ENCODE measurements at places on chromosomes 12 and 14.

DNA sequence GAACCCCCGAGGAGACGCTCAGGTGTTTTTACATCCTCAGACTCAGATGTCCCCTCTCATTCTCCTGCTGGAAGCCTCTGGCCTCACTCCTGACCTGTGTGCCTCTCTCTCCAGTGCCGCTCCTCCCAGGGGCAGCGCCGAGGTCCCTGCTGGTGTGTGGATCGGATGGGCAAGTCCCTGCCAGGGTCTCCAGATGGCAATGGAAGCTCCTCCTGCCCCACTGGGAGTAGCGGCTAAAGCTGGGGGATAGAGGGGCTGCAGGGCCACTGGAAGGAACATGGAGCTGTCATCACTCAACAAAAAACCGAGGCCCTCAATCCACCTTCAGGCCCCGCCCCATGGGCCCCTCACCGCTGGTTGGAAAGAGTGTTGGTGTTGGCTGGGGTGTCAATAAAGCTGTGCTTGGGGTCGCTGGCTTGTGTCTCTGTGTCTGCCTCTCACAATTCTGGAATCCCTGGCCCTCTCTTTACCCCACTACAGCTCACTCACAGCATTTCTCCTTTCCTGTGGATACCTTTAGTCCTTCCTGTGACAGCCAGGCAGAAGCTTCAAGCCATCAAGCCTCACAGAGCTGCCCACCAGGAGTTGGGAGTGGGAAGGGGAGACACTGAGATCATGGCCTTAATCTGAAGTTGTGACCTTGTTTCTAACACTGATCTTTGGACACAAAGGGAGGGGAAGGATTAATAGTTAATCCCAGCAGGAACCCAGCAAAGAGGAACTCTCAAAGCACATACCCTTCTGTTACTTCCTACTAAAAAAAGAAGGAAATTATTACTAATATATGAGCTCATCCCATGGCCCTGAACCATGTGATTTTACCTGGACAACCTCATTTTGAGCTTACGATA lies 1.1 kb upstream of the SOAT2 start:
- no peak for DNase-seq

DNA sequence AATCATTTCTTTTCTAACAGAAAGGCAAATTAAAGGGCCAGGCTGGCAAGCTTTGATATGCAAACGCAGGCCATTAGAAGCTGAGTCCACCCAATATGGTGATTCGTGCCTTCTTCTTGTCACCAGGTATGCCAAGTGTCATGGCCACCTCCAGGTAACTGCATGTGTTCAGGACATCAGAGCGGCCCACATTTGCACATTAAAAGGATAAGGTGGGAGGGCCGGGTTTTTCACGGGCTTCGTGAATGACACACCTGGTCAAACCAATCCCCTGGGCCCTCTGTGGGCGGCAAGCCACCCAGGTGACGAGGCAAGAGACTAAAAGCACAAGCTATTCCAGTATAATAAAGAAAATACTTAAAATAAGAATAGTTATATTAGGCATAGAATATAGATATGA lies 75.9 kb upstream of the TSPAN11 start:
- DNase-seq = no peak

GRCh38 chr12:100133200-100133599 lies 9.5 kb downstream of the BLTP3B start:
- DNase-seq = no peak

DNA sequence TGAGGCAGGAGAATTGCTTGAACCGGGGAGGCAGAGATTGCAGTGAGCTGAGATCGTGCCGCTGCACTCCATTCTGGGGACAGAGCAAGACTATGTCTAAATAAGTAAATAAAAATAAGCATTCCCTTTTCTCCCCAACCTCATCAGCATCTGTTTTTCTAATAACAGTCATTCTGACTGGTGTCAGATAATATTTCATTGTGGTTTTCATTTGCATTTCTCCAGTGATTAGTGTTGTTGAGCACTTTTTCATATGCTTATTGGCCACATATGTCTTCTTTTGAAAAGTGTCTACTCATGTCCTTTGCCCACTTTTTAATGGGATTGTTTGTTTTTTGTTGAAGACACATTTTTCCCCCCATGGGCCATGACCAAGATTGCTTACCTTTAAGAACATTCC lies 243.2 kb downstream of the ADAMTS20 start:
- DNase-seq = no peak

DNA sequence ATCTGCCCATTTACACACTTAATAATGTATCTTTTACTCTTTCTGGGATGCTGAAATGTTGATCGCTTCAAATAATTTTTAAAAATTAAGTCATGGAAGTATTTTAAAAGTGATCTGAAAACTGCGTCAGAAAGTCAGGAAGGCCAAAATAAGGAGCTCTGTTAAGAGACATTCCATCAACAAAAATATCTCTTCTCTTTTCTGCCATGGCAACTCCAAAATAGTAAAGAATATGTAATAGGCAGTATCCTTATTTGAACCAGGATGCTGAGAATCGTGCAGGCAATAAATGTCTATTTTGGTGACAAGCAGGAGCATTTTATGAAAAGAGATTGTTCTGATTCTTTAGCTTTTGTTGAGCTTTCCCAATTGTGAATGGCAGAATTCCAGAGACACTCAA lies 81.8 kb upstream of the PPP1R12A start:
- DNase-seq = no peak

- no peak for DNase-seq
Observed at GRCh38 chr12:71945121-71945520, 6.5 kb downstream of the TPH2 start.

DNA sequence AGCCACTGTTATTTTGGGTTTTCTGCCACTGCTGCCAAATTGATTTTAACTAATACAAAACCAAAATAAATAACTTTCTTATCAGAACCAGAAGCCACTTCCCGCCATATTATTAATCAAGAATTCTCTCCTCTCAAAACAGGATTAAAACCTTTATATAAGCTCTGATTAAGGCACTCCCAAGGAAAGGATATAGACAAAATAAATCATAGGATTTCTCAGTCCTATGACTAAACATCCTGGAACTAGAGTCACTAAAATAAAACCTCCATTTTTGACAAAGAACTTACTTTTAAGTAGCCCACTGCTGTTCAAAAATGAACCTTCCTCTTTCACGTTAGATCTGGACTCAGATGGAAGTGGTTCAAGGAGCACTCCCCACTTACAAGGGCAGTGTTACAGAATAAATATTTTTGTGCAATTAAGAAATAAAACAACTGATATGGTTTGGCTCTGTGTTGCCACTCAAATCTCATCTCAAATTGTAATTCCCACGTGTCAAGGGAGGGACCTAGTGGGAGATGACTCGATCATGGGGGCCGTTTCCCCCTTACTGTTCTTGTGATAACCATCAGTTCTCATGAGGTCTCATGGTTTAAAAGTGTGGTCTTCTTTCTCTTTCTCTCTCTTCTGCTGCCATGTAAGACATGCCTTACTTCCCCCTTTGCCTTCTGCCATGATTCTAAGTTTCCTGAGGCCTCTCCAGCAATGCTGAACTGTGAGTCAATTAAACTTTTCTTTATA lies 26.4 kb downstream of the GXYLT1 start:
- no peak for DNase-seq

DNA sequence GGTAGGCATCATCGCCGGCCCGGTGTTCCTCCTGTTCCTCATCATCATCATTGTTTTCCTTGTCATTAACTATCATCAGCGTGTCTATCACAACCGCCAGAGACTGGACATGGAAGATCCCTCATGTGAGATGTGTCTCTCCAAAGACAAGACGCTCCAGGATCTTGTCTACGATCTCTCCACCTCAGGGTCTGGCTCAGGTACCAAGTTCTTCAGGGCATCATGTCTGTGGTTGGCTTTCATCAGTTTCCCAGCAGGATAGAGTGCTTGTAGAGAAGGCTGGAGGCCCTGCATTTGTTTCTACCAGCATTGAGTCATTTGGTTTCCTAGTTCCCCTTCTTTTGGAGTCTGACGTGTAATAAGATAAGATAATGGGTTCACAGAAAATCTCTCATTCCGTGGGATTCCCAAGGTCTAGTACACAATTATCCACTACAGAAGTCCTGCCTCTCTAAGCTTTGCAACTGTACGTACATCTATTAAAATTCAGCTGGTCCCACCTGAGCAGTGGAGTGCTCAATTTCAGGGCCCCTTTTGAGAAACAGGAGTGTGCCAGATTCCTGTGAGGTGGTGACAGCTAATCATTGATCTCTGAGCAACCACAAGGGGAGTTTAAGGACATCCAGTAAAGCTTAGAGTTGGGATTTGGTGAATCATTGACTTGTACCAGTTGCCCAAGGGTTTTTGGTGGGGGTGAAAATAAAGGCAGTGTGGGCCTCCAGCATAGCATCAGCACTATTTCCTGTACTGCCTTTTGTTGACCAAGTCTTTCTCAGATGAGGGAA lies 25.1 kb downstream of the ACVR1B start:
- no peak for DNase-seq

GRCh38 chr14:69133206-69134125 lies 19.5 kb downstream of the DCAF5 start:
- DNase-seq = no peak

DNA sequence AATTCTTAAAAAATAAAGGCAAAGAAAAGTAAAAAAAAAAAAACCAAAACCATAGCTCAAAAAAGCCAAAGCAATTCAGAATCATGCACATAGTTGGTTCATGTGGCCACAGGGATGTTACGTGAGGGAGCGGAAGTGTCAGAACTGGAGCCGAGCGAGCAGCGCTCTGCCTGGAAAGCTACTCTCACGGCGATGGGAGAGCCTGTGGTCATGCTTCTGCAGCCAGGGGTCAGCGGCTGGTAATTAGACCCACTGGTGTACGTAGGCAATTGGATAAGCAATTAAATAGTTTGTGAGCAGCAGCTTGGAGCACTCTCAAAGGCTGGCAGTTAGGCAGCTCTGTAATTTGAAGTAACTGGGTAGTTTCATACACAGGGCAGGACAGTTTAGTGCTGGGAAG lies 58.1 kb downstream of the TRHDE start:
- DNase-seq = no peak

GRCh38 chr14:55706893-55707292 lies 126.9 kb downstream of the KTN1 start:
- DNase-seq = no peak

GRCh38 chr14:57493467-57494181 lies at the start of gene CCDC198:
TSS of gene CCDC198 (minus strand) at chr14:57493857. CDS start at chr14:57493715, 142 bp downstream.
- DNase-seq = no peak

GRCh38 chr12:19988459-19988873 lies 379.9 kb upstream of the PDE3A start:
- no peak for DNase-seq

DNA sequence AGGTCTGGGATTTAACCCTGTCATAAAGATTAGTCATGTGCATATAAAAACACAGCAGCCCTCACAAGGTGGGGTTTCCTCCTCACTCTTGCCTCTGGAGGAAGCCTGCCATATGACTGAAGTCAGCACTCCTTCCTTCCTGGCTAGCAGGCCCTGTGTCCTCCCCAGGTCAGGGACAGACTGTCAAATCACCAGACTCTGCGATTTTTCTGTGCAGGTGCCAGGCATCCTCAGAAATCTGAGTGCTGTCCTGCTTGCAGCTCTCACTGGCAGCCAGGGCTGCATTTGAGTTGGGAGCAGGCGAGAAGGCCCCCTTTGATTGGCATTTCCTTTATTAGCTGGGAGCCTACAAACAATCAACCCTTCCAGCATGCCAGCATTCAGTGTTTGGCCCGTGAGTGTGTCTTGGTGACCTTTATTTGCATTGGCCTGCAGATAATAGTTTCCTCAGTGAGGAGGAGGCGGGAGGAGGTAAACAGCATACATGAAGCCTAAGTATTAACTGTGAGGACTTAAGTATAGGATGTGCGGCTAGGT lies 183.8 kb upstream of the ARHGAP5 start:
- DNase-seq = no peak

GRCh38 chr14:102659797-102660196 lies 67.3 kb downstream of the RCOR1 start:
- no peak for DNase-seq

- no peak for DNase-seq
Observed at GRCh38 chr12:10169104-10169503, 2.8 kb downstream of the OLR1 start.

GRCh38 chr14:60294411-60295069 lies 45.5 kb downstream of the PPM1A start:
- no peak for DNase-seq

DNA sequence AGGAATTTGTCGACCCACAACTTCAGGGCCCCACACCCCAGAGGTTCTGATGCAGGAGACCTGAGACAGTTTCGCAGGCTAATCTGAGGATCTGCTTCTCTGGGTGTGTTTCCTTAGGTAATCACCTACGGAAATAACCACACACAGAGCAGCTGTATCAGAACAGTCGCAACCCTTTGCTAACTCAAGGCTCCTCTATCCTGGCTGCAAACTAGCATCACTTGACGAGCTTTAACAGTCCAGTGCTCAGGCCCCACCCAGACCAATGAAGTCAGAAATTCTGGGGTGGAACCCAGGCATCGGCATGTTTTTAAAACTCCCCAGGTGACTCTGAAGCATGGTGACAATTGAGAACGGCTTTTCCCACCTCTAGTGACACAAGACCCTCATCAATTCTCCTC lies 20.7 kb downstream of the SLC7A7 start:
- DNase-seq = no peak

- DNase-seq = no peak
Observed at GRCh38 chr12:25997201-25997963, 38.9 kb downstream of the RASSF8 start.

- DNase-seq = no peak
Observed at GRCh38 chr12:25903603-25904245, 54.8 kb upstream of the RASSF8 start.

GRCh38 chr14:104769324-104770071 lies 16.6 kb downstream of the SIVA1 start:
- no peak for DNase-seq

- DNase-seq = no peak
Observed at GRCh38 chr12:111006621-111007020, 86.2 kb upstream of the MYL2 start.

GRCh38 chr12:100721169-100721568 lies 73.4 kb upstream of the ANO4 start:
- DNase-seq = no peak

GRCh38 chr14:36512585-36513003 lies 7.4 kb downstream of the NKX2-1 start:
- no peak for DNase-seq

- DNase-seq = no peak
Observed at GRCh38 chr12:116672842-116673516, 64.9 kb downstream of the SPRING1 start.
